ENCODE measurements at places on chromosomes 11 and 22.

DNA sequence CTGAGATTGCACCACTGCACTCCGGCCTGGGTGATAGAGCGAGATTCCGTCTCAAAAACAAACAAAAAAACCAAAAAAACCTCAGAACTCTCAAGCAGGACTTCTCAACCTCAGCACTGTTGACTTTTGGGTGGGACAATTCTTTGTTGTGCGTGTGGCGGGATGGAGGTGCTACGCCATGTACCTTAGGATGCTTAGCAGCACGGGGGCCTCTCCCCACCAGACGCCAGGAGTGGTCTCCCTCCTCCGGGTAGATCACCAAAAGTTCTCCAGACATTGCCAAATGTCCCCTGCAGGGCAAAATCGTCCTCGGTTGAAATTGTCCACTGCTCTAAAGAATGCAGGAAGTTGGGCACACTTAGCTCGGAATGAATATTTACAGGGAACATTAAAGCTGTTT is 26.9 kb upstream of the ATXN10 start:
- no peak for DNase-seq

- DNase-seq = no peak
Observed at GRCh38 chr22:26565889-26566288, 24.0 kb downstream of the TPST2 start.

GRCh38 chr11:68784653-68785052 is 33.3 kb upstream of the TESMIN start:
- no peak for DNase-seq

DNA sequence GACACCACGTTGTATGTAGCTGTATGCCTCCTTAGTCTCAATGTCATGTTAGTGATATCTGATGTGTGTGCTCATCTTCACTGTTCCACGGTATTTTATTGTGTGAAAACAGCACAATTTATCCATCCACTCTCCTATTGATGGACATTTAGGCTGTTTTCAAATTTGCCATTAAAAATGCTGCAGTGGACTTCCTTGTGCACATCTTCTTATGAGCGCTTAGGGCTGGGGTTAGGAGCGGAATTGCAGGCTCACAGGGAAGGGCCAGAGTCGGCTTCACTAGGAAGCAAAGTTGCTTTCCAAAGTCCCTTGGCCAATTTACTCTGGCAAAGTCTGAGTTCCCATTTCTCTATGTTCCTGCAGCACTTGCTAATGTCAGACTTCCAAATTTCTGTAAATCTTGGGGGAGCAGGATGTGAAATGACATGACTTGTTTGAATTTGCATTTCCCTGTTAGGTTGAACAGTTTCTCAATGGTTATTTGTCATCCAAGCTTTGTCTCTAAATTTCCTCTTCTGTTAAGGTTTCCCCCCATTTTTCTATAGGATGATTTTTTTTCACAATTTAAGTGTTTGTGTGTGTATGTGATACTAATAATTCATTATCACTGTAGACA is 75.4 kb downstream of the MYEOV start:
- DNase-seq = no peak

GRCh38 chr22:33472462-33473344 is 414.5 kb upstream of the SYN3 start:
- DNase-seq = no peak

- no peak for DNase-seq
Observed at GRCh38 chr11:62147545-62147944, 23.7 kb downstream of the INCENP start.

GRCh38 chr22:40904101-40904500 is 42.2 kb upstream of the DNAJB7 start:
- no peak for DNase-seq

GRCh38 chr11:35947437-35947836 is 3.6 kb downstream of the LDLRAD3 start:
- DNase-seq = no peak

Data from T-helper 2 cell (primary cell).